Activated T-cell treated with anti-CD3 and anti-CD28 coated beads for 1 hour (primary cell): ENCODE measurements at places on chromosomes 6 and 20.

DNA sequence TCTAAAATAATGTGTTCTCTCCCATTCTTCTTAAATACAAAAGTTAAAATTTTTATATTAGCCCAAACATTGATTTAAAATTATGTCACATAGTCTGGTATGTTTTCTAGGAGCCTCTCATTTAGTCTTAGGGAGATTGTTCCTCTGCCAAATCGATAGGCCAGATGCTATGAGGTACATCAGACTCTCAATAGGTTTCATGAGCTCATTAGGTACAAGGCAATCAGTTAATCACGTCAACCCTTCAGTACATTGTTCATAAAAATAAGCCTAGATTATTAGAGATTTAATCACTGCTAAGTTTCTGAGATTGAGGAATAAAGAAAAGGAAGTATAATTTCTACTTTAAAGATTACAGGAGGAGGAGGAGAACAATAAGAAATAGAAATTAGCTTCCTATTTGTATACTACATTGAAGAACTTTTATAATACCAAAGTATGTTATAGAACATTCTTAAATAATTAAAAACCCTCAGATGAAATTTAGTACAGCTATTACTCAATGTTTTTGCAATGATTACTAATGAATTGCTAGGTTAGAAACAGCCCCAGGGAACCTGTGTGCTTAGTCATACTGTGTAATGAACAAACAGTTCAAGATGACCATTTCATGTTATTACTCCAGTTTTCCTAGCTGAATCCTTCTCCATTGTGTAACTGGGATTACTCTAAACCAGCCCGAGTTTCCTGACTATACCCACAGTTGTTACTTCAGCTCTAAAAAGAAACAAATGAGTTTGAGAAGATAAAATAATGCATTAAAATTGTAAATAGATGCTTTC lies 117.0 kb downstream of the BMP5 start:
- DNase-seq = no peak

DNA sequence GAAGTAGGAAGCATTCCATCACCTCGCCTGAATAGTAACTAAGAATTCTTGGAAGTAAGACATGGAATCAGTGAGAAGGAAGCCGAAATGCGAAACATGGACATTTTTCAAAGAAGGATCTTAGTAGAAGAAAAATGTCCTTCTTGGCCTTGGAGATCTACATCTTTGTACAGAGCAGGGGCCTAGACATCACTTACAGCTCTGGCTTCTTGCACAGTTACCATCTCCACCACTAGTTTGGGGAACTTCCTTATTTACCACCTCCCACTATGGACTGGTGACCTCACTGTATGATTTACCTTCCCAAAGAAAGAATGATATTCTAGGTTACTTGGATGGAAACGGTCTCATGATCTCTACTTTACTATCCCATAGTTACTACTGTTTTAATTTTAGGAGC lies 15.7 kb downstream of the CASS4 start:
- no peak for DNase-seq

DNA sequence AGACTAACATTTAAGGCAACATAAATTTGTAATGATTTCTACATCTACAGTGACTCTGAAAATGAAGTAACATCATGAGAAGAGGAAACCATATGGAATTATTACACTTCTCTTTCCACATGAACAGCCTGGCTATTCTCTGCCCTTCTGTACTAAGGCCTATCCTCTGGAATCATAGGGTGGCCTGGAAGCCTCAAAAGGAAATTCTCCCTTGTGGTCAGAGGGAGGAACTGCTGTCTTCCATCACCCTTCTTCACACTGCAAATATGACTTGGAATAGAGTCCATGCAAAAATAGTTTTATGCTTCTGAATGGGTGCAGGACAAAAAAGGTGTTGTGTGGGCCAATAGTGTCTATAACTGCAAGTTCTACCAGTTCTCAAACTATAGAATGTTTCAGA lies 44.6 kb upstream of the SH3BGRL2 start:
- DNase-seq = no peak

DNA sequence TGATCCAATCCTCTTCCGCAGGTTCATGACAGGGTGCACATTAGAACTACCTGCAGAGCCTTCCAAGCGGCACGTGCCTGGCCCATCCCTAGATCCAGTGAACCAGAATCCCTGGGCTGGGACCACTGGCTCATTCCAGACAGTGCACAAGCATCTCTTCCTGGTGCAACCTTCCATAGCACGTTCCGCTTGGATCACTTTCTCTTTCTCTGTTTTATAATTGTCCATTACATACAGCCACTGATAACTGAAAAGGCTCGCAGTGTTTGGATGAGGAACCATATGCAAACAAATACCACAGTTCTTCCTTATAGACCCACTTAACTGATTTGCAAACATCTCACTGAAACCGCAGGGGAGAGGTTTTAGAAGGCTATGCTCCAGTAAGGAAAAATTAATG lies 59.6 kb upstream of the DDR1 start:
- DNase-seq = no peak

GRCh38 chr6:27477318-27478013 lies 4.6 kb upstream of the ZNF184 start:
- DNase-seq = no peak

DNA sequence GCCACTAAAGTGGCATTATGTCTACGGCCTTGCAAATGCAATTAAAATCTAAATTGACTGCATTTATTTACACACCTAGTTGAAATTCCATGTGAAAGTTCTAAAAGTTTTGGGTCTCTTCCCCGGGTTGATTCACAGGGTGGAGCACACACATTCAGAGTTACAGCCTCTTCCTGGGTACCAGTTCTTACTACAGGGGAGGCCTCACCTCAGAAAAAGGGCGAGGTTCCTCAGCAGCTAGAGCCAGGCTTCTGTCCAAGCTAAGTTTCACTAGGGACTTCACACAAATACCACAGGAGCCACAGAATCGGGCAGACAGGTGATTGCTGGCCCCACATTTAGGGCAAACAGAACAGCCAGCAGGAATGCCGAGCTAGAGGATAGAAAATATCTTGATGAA lies 52.7 kb downstream of the DZANK1 start:
- no peak for DNase-seq

DNA sequence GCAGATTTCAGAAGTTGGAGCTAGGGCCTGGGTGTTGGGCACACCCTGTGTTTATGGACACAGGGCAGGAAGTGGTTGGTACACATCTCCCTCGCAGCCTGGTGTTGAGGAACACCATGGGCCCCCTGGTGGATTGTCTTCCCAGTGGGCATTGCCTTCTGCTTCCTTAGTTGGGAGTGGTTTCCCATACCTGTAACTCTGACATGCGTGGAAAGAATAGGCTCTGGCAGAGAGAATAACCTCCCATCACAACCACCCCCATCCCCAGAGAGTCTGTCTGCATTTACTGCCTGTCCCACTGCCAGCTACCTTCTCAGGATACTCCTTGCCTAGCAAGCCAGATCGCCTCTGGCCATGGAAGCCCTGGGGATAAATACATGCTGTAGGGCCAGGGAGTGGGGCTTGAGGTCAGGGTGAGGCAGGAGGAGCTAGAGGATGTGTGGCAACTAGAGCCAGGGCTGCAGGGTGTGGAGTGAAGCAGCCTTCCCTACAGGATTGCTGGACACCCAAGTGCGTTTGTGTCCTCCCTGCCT lies 14.7 kb downstream of the LRRC73 start:
- DNase-seq = no peak
